Activated CD8-positive, alpha-beta memory T cell treated with anti-CD3 and anti-CD28 coated beads for 24 hours (primary cell): ENCODE measurements at places on chromosomes 7 and 10.

DNA sequence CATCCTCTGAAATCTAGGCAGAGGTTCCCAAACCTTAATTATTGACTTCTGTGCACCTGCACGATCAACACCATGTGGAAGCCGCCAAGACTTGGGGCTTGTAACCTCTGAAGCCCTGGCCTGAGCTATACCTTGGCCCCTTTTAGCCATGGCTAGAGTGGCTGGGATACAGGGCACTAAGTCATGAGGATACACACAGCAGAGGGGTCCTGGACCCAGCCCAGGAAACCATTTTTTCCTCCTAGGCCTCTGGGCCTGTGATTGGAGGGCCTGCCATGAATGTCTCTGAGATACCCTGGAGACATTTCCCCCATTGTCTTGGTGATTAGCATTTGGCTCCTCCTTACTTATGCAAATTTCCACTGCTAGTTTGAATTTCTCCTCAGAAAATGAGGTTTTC, 743.7 kb downstream of the PCDH15 start:
- DNase-seq = no peak

DNA sequence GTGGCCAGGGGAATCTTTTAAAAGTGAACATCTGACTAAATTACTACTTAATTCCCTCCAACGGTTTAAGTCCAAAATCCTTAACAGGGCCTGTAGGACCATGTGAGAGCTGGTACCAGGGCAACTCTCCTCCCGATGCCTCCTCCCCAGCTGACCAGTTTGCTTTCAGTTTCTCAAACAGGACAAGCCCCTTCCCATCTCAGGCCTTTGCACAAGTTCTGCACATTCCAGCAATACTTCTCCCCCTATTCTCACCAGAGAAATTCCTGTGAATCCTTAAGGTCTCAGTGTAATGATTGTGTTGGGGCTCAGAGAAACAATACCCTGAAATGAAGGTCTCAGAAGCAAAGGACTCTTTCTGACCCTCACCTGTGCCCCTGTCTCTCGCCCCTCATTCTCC, 8.0 kb upstream of the CALHM1 start:
- no peak for DNase-seq

DNA sequence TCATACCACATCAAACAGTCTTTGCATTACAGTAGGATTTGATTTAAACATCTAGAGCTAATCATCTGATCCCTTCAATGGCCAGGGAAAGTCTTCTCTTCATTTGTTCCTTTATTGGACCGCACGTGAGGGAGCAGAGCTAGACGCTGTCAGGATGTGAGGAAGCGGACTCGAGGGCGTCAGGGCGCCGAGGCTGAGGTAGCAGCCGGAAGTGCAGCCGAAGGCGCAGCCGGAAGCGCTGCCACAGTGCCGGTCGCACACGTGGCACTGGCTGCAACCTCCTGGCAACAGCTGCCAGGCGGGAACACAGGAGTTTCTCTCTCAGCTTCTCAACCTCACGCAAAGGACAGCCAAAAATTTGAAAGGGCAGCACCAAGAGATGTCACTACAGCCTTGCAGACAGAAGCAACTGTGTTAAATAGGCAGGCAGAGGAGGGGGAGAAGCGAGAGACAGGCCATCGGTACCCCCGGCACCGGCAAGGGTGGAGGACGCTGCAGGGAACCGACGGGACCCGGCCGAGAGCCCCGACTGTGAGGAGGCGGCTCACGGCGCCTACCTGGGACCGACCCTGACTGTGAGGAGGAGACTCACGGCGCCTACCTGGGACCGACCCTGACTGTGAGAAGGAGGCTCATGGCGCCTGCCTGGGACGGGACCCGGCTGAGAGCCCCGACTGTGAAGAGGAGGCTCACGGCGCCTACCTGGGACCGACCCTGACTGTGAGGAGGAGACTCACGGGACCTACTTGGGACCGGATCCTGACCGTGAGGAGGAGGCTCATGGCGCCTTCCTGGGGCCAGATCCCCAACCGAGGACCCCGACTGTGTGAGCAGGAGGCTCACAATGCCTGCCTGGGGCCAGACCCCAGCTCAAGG, 32.3 kb downstream of the VIPR2 start:
- DNase-seq = no peak

DNA sequence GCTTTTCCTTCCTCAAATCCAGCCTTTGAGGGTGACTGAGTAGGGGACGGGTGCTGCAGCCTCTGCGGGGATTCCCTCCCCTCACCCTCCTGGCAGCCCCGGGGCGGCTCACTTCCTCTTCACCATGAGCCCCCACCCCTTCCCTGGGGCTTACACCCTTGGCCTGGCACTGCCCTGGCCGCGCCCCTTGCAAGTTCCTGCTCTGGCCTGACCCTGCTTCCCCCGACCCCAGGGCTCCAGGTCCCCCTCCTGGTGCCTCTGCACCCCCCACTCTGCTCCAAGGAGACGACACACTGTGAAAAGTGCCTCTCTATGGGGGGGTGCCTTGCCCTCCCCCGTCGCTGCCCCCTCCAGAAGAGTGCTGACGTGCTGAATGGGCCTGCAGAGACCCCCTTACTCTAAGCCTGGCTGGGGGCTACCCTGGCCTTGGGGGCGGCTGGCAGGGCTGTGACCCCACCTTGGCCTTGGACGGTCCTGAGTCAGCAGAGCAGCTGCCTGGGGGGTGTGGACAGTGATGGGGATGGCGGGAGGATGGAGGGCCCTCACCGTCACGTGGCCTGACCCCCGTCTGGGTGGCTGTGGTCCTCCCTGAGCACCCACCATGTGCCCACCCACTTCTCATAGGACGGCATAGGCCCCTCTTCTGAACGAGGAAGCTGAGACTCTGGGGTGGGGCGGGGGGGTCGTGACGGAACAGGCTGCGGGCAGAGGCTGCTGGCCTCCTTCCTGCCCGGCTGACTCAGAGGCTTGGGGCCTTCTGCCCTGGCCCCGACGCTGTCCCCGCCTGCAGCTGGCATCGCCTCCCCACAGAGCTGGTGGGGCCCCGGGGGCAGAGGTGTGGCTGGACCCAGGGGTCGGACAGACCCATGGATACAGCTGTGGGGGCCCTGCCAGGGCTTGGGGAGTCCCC, 9.8 kb downstream of the LFNG start:
- peak; percentile 84 for DNase-seq

DNA sequence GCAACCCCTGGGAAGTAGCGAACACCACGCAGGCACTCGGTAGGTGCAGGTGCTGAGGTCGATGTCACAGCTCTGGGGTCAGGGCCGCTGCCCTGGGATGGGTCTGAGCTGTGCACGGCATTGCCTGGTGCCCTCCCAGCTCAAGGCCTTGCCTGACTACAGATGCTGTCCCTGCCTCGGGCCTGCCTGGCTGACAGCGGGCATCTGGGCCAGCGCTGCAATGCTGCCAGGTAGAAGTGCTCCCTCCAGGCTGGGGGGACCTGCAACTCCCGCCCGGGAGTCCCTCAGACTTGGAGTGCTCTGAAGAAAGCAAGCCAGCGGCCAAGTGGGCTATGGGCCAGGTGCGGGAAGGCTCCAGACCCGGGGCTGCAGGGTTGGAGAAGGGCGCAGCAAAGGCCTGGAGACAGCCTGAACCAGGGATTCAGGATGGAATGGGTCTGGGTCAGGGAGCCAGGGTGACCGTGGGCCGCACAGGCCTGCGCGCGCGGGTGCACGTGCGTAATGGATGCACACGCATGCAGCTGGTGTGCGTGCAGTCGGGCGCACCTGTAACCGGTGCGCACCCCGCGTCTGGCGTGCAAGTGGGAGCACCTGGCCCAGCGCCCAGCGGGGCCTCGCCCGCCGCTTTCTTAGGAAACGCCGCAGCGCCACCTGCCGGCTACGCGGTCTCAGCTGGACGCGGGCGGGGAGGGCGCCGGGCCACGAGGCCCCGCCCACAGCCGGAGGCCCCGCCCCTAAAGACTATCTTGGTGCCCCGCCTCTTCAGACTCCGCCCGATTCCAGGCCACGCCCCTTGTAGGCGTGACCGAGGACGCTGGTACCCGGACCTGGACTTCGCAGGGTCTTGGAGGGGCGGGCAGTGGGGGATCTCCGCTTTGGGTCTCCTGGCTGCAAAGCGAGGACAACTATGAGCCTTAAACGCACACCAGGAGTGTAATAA, 46.7 kb downstream of the MICALL2 start:
- DNase-seq = peak; percentile 97

DNA sequence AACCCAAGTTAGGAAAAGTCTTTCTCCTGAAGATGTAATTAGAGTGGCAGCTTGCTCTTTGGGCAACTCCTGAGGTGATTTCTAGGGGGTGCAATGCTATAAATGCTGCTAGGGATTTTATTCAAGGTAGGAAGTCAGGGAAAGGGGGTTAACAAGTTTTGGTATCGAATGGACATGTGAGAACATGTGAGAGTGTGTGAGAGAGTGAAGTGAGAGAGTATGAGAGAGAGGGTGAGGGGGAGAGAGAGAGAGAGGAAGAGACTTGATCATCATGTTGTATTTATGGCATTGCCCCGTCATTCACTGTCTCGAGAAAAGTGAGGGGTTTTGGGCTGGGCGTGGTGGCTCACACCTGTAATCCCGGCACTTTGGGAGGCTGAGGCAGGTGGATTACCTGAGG, 50.9 kb downstream of the MCU start:
- DNase-seq = no peak

GRCh38 chr10:51700228-51700817, 928 bp upstream of the CSTF2T start:
- DNase-seq = no peak

GRCh38 chr10:23094786-23095403, 484 bp upstream of the MSRB2 start:
- no peak for DNase-seq

DNA sequence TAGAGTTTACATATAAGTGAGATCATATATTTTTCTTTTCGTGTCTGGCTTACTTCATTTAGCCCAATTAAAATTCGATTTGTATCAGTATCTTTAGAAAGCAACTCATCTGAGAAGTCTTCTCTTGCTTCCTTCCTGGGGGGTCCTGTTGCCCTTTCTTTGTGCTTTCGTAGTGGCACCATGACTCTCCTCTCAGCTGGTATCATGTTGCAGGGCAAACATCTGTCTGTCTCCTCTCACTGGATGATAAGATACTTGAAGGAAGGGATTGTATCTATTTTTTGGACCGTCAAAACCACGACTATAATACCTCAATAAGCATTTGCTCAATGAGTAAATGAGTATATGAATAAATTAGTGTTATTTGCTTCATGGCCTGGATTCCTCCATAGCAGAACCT, 382.5 kb upstream of the SORCS1 start:
- no peak for DNase-seq

DNA sequence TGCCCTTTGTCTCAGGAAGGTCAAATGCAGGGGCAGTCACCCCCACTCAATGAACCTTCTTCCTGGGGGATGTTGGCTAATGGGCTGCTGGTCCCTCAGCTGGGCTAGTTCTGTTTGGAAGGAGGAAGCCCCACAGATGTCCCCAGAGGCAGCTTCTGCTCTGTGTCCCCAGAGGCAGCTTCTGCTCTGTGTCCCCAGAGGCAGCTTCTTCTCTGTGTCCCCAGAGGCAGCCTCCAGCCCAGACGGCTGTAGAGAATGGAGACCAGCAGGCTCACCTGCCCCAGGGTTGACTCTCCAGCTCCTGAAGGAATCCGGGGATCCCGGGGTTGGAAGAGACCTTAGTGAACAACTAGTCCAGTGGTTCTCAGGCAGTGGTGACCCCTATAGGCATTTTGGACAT, 62.5 kb upstream of the LEP start:
- DNase-seq = no peak

DNA sequence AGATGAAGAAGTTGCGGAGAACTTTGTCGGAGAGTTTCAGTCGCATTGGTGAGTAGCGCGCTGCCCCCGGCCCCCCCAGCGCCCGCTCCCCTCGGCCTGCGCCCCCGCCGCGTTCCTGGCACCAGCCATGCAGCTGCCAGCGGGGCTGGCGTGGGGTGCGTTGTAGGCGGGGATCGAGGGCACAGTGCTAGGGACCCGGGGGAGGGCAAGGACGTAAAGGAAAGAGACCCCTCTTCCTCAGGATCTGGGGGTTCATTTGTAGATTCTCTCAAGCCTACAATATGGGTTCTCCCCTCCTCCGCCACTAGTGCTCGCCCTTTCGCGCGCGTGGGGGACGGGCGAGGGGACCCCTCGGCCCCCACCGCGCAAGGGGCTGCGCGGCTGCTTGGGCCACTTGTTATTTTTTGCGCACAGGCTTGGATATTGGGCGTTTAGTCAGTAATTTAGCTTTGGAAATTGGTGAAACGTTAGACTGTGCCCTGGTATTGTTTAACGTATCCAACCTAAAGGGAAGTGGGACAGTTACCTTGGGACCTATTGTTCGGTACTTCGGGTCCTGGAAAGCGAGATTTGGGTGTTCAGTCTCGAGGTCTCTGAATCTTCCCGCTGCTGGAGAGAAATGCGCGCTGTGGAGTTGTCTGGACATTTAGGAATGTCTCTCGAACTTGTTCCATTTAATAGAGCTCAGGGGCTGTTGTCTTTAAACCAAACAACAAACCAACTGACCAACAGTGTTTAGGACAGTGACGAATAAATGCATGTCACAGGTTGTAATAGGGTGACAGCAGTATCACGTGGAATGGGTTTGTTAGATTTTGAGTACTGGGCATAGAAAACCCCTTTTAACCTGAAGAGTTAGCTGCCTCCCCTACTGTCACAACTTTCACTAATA, 796 bp downstream of the CDK14 start:
- no peak for DNase-seq

DNA sequence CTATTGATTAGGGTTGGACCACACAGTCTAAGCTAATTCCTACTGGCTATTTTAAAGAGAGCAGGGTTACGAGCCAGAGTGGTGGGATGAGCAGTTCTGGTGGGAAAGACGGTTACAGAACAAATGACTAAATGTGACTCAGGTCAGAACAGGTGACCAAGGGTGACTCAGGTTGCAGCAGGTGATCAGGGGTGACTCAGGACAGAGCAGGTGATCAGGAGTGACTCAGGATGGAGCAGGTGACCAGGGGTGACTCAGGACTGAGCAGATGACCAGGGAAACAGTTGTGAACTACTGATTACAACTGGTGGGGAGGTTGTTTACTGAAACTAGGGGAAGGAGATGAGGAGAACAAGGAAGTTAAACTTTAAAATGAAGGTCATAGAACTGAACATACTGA, 366.3 kb downstream of the ABCA13 start:
- DNase-seq = no peak

- no peak for DNase-seq
These were observed 688.5 kb upstream of the SEMA3D start for GRCh38 chr7:85875398-85875797.

- DNase-seq = no peak
These were observed 14.0 kb upstream of the HGF start for GRCh38 chr7:81783818-81784217.

GRCh38 chr7:139232904-139233303, 1.9 kb downstream of the UBN2 start:
- DNase-seq = no peak

- no peak for DNase-seq
These were observed 5.0 kb upstream of the CCM2 start for GRCh38 chr7:44994877-44995554.

- DNase-seq = no peak
These were observed 24.7 kb upstream of the SFTPA1 start for GRCh38 chr10:79585870-79586527.

GRCh38 chr10:48905311-48905710, 34.3 kb downstream of the LRRC18 start:
- no peak for DNase-seq
